Activated naive CD4-positive, alpha-beta T cell treated with anti-CD3 and anti-CD28 coated beads, Interleukin-2, amount 10 ng/mL, durations not matched to agents 7 days and 5 days (primary cell): ENCODE measurements at places on chromosomes 7 and 10.

- DNase-seq, result no peak
Observed at GRCh38 chr10:59687657-59688056, 22.0 kb downstream of the SLC16A9 start.

DNA sequence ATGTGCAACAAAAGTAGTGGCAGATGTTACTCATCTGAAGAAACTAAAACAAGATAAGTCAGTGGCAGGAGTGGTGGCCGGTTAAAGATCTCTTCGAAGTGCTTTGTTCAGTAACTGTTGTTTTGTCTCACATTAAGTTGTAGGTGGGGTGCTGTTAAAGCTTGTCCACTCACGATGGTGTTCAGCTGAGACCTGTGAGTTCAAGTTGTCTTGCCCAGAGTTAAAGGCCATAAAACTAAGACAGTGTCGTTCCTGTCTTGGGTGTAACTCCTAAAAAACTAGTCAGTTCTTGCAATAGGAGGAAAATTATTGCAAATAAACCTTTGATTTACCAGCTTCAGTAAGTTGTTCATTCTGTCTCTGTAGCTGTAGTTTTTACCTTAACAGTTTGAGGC, 857 bp upstream of the FOXP2 start:
- no peak for DNase-seq

DNA sequence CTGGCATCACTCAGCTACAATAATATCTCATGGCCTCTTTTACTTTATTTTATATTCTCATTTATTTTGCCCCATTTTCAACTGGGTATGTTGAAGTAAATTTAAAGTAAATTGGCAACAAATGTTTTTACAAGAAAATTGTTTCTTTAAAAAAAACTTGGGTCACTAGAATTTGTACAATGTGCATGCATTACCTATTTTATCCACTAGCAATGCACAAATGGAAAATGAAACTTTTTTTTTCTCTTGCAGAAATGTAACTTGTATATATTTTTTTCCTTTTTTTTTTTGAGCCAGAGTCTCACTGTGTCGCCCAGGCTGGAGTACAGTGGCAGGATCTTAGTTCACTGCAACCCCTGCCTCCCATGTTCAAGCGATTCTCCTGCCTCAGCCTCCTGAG, 10.3 kb upstream of the H2AZ2 start:
- no peak for DNase-seq

GRCh38 chr7:1545417-1546246, 10.4 kb downstream of the TMEM184A start:
- DNase-seq, result no peak

GRCh38 chr10:17188644-17189172, 12.8 kb downstream of the TRDMT1 start:
- no peak for DNase-seq

- DNase-seq, result no peak
Observed at GRCh38 chr7:68547181-68547580, 1051.1 kb upstream of the AUTS2 start.
